ENCODE measurements at places on chromosomes 1 and 21.

DNA sequence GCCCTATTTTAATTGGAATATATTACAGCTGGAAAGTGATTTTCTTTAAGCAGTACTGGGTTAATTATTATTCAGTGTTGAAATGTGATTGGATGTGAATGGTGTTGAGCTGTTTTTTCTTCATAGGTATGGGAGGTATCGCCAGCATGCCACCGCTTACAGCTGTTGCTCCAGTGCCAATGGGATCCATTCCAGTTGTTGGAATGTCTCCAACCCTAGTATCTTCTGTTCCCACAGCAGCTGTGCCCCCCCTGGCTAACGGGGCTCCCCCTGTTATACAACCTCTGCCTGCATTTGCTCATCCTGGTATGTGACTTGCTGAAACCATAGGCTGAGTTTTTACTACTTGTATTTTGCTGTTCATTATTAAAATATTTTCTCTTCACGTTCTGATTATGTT lies 107.7 kb downstream of the ITSN1 start:
- DNase-seq: no peak

- no peak for DNase-seq
Measured at GRCh38 chr1:219324629-219325367, 151.1 kb downstream of the LYPLAL1 start.

DNA sequence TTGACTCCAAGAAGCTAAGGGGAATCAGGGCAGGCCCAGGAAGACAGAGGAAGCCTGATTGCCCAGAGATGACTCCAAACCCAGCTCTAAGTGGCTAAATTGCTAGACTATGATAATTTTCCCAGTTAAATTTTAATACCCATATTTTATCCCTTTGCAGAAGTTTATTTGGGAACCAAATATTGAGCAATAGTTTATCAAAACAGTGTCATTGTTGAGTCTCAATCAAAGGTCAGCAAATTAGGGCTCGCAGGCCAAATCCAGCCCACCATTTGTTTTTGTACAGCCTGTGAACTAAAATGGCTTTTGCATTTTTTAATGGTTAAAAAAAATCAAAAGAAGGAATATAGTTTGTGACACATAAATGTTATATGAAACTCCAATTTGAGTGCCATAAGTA lies 47.1 kb downstream of the LBR start:
- no peak for DNase-seq

DNA sequence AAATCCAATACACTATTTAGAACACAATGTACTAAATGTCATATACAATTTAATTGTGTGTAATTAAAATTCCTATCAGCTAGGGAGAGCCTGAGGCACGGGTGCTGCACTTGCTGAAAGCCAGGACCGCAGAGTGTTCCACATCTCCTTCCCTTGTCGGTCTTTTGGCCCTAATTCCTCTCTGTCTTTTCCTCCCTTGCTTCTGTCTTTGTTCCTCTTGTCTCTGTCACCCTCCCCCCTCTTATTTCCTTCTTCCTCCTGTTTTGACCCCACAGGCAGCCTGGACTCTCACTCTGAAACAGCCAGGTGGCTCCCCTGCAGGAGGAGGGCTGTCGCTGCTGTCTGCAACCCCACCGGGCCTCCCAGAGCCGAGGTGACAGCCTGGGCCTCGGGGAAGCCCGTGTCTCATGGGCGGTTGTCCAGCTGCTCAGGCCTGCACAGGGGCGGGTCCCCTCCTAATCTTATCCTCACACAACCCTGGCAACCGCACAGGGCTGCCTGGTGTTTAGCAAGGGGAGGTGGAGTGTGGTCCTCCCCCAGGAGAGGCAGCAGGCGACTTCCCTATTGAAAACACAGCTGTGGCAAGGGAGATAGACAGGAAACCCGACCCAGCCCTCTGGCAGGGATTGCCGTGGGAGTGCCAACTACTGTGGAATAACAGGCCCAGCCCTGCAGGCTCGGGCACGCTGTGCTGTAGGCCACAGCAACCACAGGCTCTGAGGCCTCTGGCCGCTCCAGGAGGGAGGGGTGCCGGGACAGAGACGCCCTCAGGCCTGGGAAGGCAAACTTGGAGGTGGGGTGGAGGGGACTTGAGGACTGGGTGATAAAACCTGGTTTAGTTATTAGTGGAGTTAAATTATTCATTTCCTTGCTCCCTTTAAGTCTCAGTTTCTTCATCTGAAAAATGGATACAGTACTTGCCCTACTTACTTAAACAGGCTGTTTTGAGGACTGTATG lies 68.8 kb upstream of the WDR26 start:
- peak; percentile 73 for DNase-seq

DNA sequence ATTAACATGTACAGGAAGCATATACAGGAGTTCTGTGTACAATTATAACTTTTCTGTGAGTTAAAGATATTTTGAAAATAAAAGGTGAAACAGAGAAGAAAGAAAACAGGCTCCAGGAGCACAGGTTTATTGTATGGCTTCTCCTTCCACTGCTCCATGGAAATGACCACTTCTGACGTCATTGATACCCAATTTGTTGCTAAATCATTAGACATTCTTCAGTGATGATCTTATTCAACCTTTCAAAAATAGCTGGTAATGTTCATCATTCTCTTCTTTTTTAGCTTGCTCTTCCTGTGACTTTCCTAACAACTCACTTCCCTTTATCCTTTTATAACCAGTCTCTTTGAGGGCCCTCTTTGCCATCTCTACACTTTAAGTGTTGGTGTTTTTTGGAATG lies 77.8 kb downstream of the KCNK2 start:
- DNase-seq: no peak

GRCh38 chr1:54403808-54404261 lies 2.4 kb downstream of the SSBP3 start:
- DNase-seq: no peak

DNA sequence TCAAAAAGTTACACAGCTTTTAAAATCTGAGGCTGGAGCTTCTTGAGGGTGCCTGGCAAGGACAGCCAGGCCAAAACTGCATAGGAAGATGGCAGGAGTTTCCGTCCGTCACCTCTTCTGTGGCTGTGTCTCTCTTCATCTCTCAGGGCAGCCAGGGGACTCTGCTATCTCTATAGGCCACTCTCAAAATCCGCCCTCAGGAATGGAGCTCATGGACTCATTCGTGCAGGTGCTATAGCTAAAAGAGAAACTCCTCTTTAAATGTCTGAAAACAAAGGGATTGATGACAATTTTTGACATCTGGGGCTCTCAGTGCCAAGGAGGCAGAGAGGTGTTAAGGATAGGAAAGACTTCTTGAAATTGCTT lies 27.2 kb downstream of the OVAAL start:
- no peak for DNase-seq

- DNase-seq: peak; percentile 43
Measured at GRCh38 chr1:15328351-15329103, 81.2 kb upstream of the EFHD2 start.

- DNase-seq: no peak
Measured at GRCh38 chr1:207748737-207749528, 2.9 kb upstream of the CD46 start.

DNA sequence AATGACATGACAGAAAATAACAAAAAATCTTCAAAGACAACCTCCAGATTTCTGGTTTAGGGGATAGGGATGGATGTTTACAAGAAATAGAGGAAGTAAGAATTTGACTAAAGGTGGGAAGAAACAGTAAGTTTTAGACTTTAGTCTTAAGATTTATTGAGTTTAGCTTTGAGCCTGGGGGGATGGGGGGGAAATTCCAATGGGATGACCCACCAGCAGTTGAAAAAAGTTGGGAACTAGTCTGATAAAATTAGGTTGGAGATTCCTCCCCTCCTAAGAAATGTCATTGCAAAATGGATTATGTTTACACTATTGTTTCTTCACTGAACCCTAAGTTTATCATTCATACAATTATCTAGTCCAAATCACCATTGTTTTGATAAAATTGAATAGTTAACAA lies 28.4 kb downstream of the WDR26 start:
- DNase-seq: no peak

- DNase-seq: no peak
Measured at GRCh38 chr1:1132042-1132950, 16.4 kb upstream of the C1orf159 start.

DNA sequence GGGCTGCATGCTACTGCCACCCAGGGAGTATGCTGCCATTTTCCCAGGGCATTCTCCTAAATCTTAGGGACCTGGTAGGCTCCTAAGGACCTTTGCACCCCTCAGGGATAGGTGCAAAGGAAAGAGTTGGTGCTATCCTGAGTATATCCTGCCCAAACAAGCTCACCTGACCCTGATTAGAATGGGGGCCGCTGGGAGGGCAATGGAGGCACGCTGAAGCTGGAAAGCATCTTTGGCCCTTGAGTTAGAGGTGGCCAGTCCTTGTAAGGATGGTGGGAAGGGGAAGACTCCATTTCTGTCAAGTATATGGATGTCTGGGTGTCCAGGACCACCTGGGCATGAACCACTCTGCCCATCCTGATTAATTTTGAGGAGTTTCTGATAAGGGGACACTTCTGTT lies 48.9 kb upstream of the A3GALT2 start:
- no peak for DNase-seq

DNA sequence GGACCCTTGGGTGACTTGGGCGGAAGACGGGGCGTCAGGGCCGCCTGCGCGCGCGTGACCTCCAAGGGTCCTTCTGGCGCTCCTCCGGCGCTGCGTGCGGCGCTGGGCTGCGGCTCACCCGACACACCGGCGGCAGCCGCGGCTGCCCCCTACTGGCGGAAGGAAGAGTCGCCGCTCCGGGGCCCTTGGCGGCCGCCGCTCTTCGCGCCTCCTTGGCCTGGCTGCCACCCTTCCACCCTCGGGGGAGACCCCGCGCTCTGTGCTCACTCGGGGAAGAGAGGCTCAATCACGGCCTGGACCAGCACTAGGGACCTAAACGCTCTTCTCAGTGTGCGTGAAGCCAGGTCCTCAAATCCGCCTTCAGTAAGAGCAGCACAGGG lies 89.7 kb downstream of the DMRTA2 start:
- peak; percentile 19 for DNase-seq

DNA sequence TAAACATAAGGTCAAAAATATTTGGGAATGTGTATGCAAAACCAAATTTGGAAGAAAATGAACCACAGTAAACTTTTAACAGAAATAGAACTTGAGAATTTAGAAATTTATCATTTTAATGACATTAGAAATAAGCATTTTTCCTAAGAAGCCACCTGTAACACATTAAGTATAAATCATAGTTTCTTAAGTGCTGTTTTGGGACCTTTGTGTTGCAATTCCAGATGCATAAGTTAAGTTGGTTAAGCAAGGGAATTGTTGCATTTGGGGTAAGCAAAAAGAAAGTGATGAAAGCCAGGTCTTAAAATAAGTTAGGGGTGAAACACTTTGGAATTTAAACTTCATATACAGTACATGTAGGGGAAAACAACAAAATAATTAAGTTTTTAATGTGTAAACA lies 49.8 kb downstream of the CDKN2C start:
- DNase-seq: no peak

GRCh38 chr1:184291701-184292100 lies 95.1 kb upstream of the C1orf21 start:
- DNase-seq: no peak

All from renal pelvis (tissue), 12 donors.